T-helper 17 cell (primary cell): ENCODE measurements at places on chromosomes 5 and 9. TPM values are rescaled to one million over a fixed set of nuclear protein-coding genes. Genes with fewer than 3 reads are reported as not detected.
A peak's percentile ranks its signal among the peaks of the same experiment; 100 is the strongest.

DNA sequence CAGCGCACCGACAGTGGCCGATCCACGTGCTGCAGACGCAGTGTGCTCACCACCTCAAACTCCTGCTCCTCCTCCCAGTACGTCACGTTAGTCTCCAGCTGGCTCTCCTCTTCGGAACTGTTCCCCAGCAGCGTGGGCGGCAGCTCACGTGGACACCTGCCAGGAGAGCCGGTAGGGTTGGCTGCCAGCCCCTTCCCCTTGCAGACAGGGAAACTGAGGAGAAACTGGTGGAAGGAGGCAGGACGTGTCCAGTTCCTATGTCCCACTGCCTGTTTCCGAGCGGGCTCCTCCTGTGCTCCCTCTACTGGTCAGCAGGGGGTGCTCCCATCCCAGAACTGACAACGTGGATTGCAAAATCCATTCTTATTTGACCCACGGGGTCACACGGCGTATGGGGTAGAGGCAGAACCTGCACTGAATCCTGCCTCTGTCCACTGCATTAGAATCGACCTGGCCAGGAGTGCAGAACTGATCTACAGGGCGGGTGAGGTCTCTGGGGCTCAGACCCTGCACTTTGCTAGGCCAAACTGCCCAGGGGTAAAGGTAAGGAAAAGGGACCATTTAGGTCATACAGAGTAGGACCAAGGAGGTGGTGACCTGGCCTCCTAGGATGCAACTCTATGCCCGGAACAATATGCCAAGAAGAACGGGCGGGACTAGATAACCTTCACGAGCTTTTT, 25.7 kb downstream of the PDGFRB start:
- no peak overlapping the region for H3K4me3 ChIP-seq
- no peak overlapping the region for H3K27ac ChIP-seq
- no peak for DNase-seq

DNA sequence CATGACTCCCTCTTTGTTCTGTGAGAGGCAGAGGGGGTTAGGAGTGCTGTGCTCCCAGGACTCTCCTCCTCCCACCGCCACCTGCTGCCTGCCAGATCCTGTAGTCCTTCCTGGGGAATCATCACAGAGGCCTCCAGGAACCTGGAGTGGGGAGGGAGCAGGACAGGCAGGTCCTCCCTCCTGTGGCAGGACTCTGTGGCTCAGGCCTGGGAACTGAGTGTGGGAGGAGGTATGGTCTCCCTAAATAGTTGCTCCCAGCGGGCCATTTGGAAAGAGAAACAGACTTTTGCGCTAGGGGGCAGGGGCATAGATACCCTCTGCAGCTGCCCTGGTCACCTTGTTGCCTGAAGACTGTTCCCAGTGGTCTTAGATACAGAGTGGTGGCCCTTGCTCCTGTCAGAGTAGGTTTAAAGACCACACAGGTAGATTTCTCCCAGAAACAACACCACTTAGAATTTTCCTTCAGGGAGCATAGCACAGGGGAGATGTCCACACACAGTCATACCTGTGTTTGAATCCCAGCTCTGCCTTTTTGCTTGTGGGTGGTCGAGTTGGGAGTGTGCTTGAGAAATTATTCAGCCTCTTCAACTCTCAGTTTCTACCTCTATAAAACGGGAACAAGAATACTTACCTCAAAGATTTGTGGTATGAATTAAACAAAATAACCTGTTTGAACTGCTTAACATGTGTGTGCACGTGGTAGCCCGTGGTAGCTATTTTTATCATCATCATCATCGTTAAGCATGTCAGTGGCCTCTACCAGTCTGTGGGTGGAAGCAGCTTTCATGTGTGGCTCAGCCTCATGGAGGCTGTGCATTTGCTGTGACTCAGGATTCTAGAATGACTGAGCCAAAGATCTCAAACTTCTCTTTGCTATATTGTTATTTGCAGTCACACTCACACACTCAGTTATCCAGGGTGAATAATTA, 55.8 kb downstream of the SLC22A5 start:
- peak overlapping the region; percentile 99 for H3K27ac ChIP-seq
- peaks cover 6% of the 10 kb centered on the region for H3K36me3 ChIP-seq
- no peak for DNase-seq

The OGN gene
- total RNA-seq, result 0.52 TPM

DNA sequence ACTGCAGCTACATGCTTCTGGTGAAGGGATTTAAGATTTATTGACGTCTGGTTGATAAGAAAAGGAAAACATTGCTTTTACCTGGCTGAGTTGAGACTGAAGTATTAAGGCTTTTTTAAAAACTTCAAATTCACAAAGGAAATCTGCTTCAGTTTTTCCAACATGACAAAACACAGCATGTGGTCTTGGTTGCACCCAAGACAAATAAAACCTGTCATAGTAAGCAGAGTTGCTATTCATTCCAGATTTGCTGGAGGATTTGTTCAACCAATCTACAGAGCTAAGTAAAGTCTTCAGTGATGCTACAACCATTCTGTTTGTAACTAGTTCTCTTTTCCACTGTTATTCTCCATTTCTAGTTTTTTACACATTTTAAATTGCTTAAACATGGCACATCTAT, 11.3 kb downstream of the C5orf63 start:
- H3K36me3 ChIP-seq, result peaks cover 3% of the 10 kb centered on the region
- no peak overlapping the region for H3K4me3 ChIP-seq
- H3K27me3 ChIP-seq, result no peaks in the 10 kb centered on the region
- DNase-seq, result no peak
- peaks cover 5% of the 10 kb centered on the region for H3K4me1 ChIP-seq

The OLFM1 gene
- not detected for total RNA-seq

DNA sequence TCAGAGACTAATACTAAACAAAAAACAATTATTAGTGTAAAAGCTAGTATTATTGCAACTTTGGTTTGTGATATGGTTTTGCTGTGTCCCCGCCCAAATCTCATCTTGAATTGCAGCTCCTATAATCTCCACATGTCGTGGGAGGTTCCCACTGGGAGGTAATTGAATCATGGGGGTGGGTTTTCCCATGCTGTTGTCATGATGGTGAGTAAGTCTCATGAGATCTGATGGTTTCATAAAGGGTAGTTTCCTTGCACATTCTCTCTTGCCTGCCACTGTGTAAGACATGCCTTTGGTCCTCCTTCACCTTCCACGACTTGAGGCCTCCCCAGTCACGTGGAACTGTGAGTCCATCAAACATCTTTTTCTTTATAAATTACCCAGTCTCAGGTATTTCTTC, 325.9 kb upstream of the DAB2 start:
- no peaks in the 10 kb centered on the region for H3K4me1 ChIP-seq
- H3K4me3 ChIP-seq, result no peak overlapping the region
